ENCODE measurements at places on chromosomes 11 and 22. TPM values are rescaled to one million over a fixed set of nuclear protein-coding genes. Genes with fewer than 3 reads are reported as not detected.

GRCh38 chr11:78715639-78716311, 141.1 kb upstream of the NARS2 start:
- no peak overlapping the region for H3K4me3 ChIP-seq
- no peaks in the 10 kb centered on the region for H3K27me3 ChIP-seq
- peak; percentile 88 for DNase-seq
- no peaks in the 10 kb centered on the region for H3K4me1 ChIP-seq
- no peaks in the 10 kb centered on the region for H3K36me3 ChIP-seq
- no peak overlapping the region for H3K27ac ChIP-seq

DNA sequence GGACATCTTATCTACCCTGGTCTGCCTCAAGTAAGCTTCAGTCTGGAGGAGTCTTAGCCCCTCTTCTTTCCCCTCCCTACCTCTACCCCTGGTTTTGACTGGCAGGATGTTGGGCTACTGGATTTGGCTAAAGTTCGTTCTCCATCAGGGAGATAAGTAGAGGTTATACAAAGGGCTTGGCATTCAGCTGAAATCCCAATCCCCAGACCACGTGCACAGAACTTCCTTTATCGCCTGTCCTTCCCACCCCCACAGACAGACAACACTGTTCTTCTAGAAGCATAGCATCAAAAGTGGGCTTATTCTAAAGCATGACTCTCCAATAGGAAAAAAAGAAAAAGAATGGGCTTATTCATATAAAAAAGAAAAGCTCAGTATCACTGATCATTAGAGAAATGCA, 7.8 kb downstream of the PRG3 start:
- no peak overlapping the region for H3K4me3 ChIP-seq
- no peak for DNase-seq
- H3K4me1 ChIP-seq, result no peaks in the 10 kb centered on the region
- no peaks in the 10 kb centered on the region for H3K27me3 ChIP-seq

DNA sequence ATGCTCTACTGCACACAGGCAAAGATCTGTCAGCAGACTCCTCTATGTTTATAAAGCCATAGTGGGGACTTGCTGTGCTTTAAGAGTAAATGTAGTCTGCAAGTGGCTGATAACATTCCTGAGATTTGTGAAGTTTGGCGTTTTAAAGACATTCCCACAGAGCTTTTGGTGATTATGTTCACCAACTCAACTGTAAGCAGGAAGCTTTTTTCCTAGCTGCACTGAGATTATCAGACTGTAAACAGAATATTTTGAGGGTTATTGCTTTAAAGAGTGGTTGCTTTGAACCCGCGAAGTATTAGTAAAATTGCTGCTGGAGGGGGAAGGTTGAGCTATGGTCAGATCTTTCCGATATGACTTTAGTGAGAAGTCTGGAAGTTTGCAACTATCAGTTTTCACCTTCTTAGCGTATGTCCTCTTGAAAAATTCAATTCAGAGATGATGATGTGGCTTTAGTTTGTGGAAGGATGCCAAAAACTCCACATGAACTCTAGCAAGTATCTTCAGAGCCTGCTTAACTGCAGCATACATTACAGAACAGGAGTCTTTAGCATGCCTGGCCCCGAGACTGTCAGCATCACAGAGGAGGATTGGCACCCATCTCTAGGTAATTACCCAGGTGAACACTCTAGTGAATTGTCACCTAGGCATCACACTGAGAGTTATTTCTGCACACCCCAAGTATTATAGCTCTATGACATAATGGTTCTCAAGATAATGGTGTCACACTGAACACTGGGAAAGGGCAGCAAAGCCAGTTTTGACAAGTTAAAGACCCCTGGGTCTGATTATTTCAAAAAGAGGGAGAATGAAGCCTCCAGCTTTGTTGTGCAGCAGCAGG, 89.9 kb downstream of the MTNR1B start:
- H3K4me3 ChIP-seq, result no peak overlapping the region
- no peaks in the 10 kb centered on the region for H3K4me1 ChIP-seq
- H3K36me3 ChIP-seq, result no peaks in the 10 kb centered on the region
- H3K27ac ChIP-seq, result no peak overlapping the region

DNA sequence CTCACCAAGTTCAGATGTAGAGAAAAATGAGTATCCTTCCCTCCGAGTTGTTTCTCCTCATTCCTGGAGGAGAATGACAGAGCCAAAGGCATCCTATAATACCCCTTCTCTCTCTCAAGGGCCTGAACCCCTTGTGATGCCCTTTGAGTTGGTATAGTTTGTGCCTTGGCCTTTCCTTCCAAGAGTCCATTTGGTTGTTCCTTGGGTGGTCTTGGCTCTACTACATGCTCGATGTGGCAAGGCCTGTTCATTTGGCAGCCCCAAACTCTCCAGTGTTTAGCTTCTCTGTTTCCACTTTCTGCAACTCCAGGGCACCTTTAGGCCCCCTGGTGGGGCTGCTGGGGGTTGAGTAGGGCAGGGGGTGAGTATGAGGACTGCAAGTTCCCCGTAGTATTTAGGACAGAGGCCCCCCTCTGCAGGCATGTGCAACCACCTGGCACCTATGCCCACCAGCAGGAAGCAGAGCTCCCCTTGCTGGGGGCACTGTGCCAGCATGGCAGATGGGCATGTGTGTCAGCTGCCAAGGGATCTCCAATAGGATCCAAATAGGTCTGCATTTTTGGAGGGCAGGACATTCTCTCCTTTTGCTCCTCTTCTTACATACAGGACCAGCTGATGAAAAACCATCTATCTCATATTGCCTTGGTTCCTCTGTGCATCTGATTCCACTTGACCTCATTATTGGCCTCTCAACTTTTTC, 217.2 kb upstream of the CADM1 start:
- H3K36me3 ChIP-seq, result no peaks in the 10 kb centered on the region
- DNase-seq, result no peak

The IGLL1 gene
- not detected for total RNA-seq

GRCh38 chr11:3834664-3835461, 5.9 kb downstream of the RHOG start:
- no peak overlapping the region for H3K4me3 ChIP-seq
- peaks cover 20% of the 10 kb centered on the region for H3K4me1 ChIP-seq
- H3K36me3 ChIP-seq, result no peaks in the 10 kb centered on the region
- no peaks in the 10 kb centered on the region for H3K27me3 ChIP-seq

DNA sequence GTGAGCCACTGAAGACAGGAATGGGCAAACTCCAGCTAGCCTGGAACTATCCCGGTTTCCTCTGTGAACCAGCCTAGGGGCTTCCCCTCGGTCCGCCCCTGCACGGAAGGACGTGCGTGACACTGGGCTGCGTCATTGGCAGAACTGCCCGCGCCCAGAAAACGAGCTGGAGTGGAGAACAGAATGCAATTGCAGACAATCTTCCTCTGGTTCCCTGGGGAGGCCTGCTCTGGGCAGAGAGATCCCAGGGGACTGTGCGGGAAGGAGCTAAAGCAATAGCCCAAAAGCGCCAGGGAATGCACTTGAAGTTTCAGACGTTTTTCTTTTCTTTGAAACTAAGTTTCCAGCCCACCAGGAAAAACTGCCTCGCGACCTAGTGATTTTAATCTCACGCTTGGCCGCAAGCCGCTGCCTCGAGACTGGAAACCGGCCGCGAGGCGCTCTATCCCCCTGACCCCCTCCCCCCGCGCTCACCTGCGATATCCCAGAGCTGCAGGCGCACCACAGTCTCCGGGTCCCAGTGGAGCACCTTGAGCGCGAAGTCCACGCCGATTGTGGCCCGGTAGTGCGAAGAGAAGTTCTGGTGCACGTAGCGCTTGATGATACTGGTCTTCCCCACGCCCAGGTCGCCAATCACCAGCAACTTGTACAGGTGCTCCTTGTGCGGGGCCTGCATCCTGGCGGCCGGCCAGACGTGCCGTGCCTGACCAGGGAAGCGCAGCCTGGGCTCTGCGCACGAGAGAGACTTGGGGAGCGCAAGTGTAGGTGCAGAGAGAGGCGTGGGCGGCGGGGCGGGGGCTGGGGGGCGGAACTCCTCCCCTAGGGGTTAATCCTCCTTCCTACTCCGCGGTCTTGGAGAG, at the start of gene RAB38:
Gene RAB38 (minus strand): TSS at position 735 of the 860 bp plus-strand sequence. CDS start 59 bp downstream, at position 676.
- no peaks in the 10 kb centered on the region for H3K4me1 ChIP-seq
- H3K27ac ChIP-seq, result no peak within 1 kb of the TSS
- H3K36me3 ChIP-seq, result no peaks in the 10 kb centered on the region
- no peaks in the 10 kb centered on the region for H3K27me3 ChIP-seq
- peak within 1 kb of the TSS; percentile 37 for H3K4me3 ChIP-seq
- DNase-seq, result peak; percentile 56

The DERL3 gene
- 4.4 TPM for total RNA-seq

The RIMBP3C gene
- 0.12 TPM for total RNA-seq

DNA sequence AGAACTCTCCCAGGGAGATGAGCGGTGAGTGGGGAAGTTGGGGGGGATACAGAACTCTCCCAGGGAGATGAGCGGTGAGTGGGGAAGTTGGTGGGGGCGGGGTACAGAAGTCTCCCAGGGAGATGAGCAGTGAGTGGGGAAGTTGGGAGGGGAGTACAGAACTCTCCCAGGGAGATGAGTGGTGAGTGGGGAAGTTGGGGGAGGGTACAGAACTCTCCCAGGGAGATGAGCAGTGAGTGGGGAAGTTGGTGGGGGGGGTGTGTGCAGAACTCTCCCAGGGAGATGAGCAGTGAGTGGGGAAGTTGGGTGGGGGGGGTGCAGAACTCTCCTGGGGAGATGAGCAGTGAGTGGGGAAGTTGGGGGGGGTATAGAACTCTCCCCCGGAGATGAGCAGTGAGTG, 186.5 kb downstream of the SHANK2 start:
- H3K4me1 ChIP-seq, result no peaks in the 10 kb centered on the region
- no peak for DNase-seq
- H3K27me3 ChIP-seq, result no peaks in the 10 kb centered on the region
- peaks cover 3% of the 10 kb centered on the region for H3K36me3 ChIP-seq
- H3K27ac ChIP-seq, result no peak overlapping the region
- H3K4me3 ChIP-seq, result no peak overlapping the region

DNA sequence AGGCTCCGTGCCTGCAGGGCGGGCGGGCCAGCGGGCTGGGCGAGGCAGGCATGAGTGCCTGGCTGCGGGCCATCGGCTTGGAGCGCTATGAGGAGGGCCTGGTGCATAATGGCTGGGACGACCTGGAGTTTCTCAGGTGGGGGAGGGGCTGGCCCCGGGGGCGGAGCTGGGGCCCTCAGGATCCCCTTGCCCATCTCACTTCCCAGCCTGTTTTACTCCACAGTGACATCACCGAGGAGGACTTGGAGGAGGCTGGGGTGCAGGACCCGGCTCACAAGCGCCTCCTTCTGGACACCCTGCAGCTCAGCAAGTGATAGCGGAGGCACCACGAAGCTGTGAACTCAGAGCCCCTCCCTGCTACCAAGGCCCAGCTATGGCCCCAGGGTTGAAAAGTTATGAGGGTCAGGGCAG, 5.9 kb downstream of the PHOX2A start:
- no peak overlapping the region for H3K4me3 ChIP-seq
- no peak overlapping the region for H3K27ac ChIP-seq
- peak; percentile 72 for DNase-seq
- H3K27me3 ChIP-seq, result no peaks in the 10 kb centered on the region
- peaks cover 24% of the 10 kb centered on the region for H3K4me1 ChIP-seq

GRCh38 chr22:44193535-44193891, 12.8 kb downstream of the PARVG start:
- H3K4me1 ChIP-seq, result no peaks in the 10 kb centered on the region
- no peak overlapping the region for H3K27ac ChIP-seq
- no peaks in the 10 kb centered on the region for H3K36me3 ChIP-seq
- no peak overlapping the region for H3K4me3 ChIP-seq
- H3K27me3 ChIP-seq, result no peaks in the 10 kb centered on the region

DNA sequence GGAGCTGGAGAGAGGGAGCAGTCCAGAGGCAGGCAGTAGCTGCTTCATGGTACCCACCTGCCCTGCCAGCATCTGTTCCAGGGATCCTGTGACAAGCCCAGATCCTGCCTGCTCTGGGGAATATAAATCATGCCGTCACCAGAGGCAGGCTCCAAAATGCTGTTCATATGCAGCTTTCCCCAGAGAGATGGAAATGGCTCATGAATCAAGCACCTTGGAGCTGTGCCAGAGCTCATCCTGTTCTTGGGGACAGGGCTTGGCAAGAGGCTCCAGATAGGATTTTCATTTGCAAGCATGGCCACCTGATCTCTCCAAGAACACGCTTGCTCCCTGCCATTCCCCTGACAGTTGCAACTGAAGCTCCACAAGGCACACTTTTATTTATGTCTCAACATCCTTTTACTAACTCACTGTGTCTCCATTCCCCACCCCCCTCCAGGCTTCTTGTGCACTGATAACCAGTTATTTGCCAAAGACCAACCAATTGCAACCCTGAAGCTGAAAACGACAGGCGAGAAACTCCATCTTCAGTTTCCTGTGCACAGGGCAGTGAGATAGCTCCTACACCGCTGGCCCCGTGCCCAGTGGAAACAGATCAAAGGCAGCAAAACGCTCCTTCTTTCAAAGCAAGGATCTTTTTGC, 115.8 kb upstream of the PITPNB start:
- no peak overlapping the region for H3K27ac ChIP-seq
- H3K4me1 ChIP-seq, result no peaks in the 10 kb centered on the region
- H3K4me3 ChIP-seq, result no peak overlapping the region
- DNase-seq, result no peak
- no peaks in the 10 kb centered on the region for H3K36me3 ChIP-seq

- peaks cover 38% of the 10 kb centered on the region for H3K4me1 ChIP-seq
- H3K36me3 ChIP-seq, result no peaks in the 10 kb centered on the region
- no peaks in the 10 kb centered on the region for H3K27me3 ChIP-seq
- no peak for DNase-seq
- H3K4me3 ChIP-seq, result no peak overlapping the region
These were observed 7.8 kb upstream of the TMPRSS13 start for GRCh38 chr11:117936973-117937372.

Data from Caco-2 (cell line).